ENCODE measurements at places on chromosomes 11 and 22. TPM values are rescaled to one million over a fixed set of nuclear protein-coding genes. Genes with fewer than 3 reads are reported as not detected.

MISFA gene
- total RNA-seq: 3.1 TPM

RAB6A gene
- total RNA-seq: 73.7 TPM

GALNT18 gene
- 2.5 TPM for total RNA-seq

SLC37A2 gene
- 1.5 TPM for total RNA-seq

GLYAT gene
- total RNA-seq: not detected

CHRDL2 gene
- total RNA-seq: not detected

PRG3 gene
- total RNA-seq: not detected

ANGPTL5 gene
- not detected for total RNA-seq

PANX2 gene
- 8.0 TPM for total RNA-seq

C11orf42 gene
- total RNA-seq: not detected

TRIM66 gene
- 26.4 TPM for total RNA-seq

SSTR3 gene
- 14.6 TPM for total RNA-seq

FLRT1 gene
- 0.19 TPM for total RNA-seq

THY1 gene
- total RNA-seq: 4.0 TPM

MS4A4A gene
- not detected for total RNA-seq

MMP13 gene
- total RNA-seq: not detected

DDTL gene
- total RNA-seq: 3.4 TPM

KDM4E gene
- total RNA-seq: not detected

HPX gene
- total RNA-seq: 1.6 TPM

VSIG2 gene
- 0.48 TPM for total RNA-seq

SOX10 gene
- total RNA-seq: not detected

GUCD1 gene
- total RNA-seq: 96.4 TPM

OR8K1 gene
- not detected for total RNA-seq

CDHR5 gene
- total RNA-seq: not detected

GDPD4 gene
- total RNA-seq: not detected

WNT11 gene
- total RNA-seq: 0.16 TPM

SLC22A6 gene
- not detected for total RNA-seq

MOV10L1 gene
- 0.36 TPM for total RNA-seq

TIMM10B gene
- 32.7 TPM for total RNA-seq

MYOD1 gene
- not detected for total RNA-seq

NNMT gene
- not detected for total RNA-seq

HIPK3 gene
- total RNA-seq: 34.0 TPM

TMPRSS13 gene
- total RNA-seq: 3.0 TPM

B4GALNT4 gene
- total RNA-seq: 2.7 TPM

Data from activated T-cell treated with anti-CD3 and anti-CD28 coated beads, Interleukin-2, amount 50 U/mL, for 72 hours (primary cell).